ENCODE measurements at places on chromosomes 6 and 20. TPM values are rescaled to one million over a fixed set of nuclear protein-coding genes. Genes with fewer than 3 reads are reported as not detected.
A peak's percentile ranks its signal among the peaks of the same experiment; 100 is the strongest.

DNA sequence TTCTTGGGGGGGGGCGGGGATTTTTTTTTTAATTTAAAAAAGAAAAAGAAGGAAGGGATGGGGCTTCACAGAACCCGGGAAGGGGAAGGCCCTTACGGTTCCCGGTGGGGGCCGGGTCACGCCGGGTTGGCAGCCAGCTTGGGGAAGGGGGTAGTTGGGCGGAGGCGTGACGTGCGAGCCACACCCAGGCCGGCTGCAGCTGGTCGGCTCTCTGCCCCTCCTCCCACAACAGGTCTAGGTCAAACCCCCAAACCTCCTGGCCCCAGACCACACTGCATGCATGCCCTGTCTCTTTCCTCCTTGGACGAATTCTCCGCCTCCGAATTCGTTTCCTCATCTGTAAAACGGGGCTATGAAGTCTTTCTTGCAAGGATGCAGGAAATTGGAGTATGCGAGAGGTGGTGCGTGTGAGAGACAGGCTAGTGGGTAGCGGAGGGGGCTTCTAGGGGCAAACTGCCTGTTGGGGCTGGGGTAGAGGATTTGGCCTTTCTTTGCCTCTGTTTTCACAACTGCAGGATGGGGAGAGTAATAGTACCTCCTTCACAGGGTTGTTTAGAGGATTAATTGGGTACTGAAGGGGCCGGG, 828 bp downstream of the HCK start:
- no peak for DNase-seq

GRCh38 chr20:61316346-61316745, 64.3 kb downstream of the CDH4 start:
- DNase-seq = no peak

- no peak for DNase-seq
Observed at GRCh38 chr6:157133856-157134255, 189.5 kb downstream of the TMEM242 start.

DNA sequence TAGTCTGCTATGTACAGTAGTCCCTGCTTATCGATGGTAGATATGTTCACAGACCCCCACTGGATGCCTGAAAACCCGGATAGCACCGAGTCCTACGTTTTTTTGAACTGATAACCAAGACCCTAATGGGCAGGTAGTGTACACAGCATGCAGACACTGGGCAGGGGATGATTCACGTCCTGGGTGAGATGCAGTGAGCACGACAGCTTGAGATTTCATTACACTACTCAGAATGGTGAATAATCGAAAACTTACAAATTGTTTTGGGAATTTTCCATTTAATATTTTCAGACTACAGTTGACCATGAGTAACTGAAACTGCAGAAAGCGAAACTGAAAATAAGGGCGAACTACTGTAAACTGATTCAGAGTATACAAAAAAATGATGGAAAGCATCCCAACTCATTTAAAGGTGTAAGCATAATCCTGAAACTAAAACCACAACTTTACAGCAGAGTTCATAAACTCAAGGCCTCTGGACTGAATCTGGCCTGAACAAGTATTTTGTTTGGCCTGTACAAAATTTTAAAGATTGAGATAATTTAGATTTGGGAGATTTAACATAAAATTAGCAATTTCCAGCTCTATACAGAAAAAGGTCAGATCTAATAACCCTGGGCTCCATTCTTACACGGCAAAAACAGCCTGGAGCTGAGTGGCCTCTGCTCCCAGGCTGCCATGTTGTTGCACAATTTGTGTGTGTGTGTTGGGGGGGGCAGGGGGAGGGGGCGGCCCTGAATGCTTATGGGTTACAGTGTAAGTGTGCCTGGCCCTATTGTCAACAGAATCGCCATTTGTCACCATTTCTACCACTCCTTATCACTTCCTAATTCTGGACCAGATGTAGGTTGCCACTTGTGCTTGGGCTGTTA, 34.9 kb downstream of the RNF24 start:
- DNase-seq = peak; percentile 10

The FILIP1 gene
- 0.06 TPM for total RNA-seq

- no peak for DNase-seq
Observed at GRCh38 chr20:51966296-51966971, 164.1 kb upstream of the SALL4 start.

The PRICKLE4 gene
- not detected for total RNA-seq

DNA sequence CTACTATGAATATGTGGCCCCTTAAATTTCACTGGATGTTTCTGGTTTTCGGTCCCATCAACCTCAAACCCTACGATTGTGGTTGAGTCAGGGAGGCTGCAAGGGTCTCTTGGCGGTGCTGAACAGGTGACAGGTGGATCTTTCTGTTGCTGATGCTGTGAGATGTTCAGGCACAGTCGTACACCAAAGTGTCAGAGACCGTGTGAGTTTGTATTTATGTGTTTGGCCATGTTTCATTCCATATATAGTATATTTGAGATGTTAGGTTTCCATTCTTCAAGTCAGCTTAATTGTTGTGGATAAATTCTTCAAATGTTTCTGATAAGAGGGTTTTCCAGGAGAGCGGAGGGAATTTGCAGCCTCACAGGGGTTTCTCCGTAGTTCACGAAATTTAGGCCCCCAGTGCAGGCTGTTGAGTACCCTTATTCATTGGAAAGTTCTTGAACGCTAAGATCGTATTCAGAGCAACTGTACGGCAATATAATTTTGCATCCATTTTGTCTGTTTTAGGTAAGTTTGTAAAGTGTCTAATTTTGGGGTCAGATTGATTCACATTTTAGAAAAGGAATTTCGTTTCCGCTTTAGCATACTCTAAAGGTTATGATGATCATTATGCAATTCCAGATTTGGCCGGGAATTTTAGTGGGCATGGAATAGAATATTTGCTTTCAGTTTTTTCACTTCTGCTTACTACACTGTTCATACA, 1.2 kb downstream of the TAB2 start:
- DNase-seq = no peak

- DNase-seq = no peak
Observed at GRCh38 chr20:59696476-59696875, 92.1 kb downstream of the PHACTR3 start.

The TNFRSF6B gene
- 3.0 TPM for total RNA-seq

DNA sequence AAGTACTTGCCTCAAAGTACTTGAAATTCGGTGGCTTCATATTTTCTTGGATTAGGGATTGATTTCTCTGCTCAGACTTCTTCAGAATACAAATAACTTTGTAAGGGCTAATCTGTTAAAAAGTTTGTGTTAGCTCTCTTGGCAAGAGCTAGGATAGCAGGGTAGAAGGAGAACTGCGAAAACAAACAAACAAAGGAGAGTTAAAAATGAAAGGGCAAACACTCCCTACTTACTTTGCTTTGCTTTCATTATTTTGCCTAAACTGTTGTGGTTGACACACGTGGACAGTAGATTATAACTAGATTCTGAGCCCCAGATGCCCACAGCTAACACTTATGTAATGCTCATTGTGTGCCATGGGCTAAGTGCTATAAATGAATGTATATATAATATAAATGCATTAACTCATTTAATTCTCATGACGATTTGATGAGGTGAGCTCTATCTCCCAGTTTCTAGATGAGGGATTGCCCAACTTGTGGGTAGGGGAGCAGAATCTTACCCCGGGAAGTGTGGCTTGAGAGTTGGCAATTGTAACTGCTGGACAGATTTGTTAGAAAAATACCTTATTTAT, 48.7 kb downstream of the EYA4 start:
- no peak for DNase-seq

The NNAT gene
- total RNA-seq = not detected

The TEAD3 gene
- not detected for total RNA-seq

The MAPK13 gene
- total RNA-seq = 43.2 TPM

GRCh38 chr6:71527886-71528285, 239.3 kb downstream of the OGFRL1 start:
- no peak for DNase-seq

GRCh38 chr6:2361195-2361594, 115.8 kb upstream of the GMDS start:
- DNase-seq = no peak

DNA sequence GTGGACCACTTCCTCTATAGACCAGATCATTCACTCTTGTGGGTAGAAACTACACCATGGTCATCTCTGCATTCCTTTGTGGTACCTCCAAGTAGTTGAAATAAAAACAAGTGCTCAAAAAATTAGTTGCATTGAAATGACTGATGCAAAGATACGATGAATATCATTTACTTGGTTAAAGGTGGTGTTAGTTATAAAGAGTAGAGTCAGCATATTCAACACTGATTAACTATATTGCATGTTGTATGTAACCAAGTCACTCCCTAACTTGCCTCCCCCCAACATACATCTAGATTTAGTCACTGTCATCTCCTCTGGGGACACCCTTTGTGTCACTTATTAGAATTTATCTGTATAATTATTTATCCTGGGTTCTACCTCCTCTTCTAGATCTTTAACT, 77.7 kb downstream of the SHLD1 start:
- DNase-seq = no peak

The GSTA3 gene
- not detected for total RNA-seq

DNA sequence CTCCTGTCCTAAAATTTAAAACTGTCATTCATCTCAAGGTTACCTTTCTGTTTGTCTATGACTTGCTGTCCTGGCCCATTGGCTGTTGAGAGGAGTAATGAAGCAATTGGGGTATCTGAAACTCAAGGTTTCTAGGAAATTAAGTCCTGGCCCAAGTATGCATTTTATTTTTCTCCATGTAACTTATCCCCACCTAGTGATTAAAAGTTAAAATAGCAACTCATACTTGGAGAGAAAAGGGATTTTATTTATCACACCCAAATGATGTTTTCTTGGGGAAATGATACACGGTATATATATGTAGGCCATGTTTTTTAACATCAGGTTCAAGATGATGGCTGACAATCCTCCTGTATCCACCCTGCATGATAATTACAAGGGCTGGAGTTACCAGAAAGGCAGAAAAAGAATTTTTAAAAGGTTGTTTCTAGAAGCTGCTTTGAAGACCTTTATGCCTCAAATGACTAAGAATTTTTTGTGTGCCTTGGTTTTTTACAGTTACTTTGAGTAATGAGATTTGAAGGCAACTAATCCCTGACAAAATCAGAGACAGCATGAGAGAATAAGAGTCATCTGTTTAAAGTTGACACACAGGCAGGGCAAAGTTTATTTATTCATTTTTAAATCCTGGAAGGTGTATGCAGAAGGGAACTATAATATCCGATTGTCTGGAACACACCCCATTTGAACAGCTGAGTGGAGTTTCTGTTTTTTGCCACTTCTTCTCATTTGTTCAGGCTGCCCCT, 28.9 kb upstream of the C6orf58 start:
- no peak for DNase-seq

- no peak for DNase-seq
Observed at GRCh38 chr6:165684333-165684732, 21.3 kb upstream of the PDE10A start.

DNA sequence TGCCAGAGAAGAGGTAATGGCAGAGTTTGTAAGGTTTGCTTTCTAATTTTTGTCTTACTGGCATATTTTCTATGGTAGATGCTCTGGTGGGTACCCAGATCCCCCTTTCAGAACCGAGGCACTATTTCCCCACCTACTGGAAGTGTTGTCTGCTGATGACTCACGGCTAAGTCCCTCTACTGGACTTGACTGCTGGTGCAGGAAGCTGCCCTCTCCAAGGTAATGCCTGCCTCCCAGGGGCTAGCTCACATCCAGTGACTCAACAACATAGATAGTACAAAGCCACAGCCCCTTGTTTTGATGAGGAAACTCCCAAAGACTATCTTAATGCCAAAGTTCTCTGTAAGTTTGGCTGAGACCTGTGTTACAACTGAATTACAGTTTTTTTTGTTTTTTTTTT, 285.4 kb upstream of the FLRT3 start:
- no peak for DNase-seq

DNA sequence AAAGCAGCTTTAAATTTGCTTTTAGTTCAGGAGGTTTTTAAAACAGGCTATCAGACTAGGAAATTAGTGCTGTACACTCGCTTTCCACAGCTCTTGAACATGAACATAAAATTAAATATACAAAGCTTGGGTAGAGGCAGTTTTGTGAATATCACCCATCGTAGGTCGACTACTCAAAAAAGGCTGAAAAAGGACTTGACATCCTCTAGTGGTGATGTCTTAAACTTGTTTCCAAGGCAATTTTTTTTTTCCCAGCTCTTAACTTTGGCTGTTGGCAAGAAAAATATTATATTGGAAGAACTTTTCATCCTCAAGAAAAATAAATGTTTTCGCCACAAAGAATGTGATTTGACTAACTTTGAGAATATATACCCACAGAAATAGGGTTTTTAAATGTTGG, 2.9 kb downstream of the MAP7 start:
- no peak for DNase-seq

DNA sequence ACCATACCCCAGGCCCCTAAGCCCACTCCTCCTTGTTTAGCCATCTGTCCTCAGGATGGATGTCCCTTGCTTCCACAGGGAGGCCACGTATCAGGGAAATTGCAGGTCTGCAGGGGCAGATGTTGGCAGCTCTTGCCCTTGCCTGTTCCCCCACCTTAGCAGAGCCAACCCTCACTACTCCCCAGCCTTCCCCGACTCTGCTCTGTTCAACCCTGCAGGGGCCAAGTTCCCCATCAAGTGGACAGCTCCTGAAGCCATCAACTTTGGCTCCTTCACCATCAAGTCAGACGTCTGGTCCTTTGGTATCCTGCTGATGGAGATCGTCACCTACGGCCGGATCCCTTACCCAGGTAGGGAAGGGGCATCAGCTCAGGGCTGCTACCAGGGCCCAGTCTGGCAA, 10.7 kb upstream of the TM9SF4 start:
- no peak for DNase-seq

DNA sequence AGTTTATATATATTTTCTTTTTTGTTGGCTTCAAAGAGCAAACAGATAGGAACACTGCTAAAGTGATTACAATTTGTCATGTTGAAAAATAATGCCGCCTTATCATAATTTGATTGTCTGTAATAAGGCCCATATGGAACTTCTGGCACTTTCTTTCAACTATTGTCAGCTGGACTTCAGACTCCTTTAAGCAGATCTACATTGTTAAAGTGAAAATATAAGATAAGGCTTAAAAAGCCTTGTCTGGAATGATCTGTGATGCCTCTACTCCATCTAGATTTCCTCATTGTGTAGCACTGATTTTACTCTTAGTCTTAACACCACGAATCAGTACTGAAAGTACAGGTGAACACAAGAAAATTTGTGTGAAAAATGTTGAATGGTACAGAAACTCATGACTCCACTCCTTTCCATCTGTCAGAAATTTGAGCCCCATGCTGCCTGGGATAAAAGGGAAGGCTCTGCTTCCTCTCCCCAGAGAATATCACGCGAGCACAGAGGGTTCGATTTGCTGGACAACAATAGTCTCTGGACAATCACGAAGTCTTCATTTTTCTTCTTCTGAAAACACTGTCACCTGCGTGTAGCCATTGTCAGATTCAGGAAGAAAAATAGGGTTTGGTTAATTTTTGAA, 56.0 kb downstream of the BCAS1 start:
- no peak for DNase-seq

GRCh38 chr6:39929733-39930461, 4.4 kb downstream of the MOCS1 start:
- no peak for DNase-seq

The CTCFL gene
- not detected for total RNA-seq

All from CD8-positive, alpha-beta T cell (primary cell).